ENCODE measurements at places on chromosomes 4 and X.
A peak's percentile ranks its signal among the peaks of the same experiment; 100 is the strongest.

DNA sequence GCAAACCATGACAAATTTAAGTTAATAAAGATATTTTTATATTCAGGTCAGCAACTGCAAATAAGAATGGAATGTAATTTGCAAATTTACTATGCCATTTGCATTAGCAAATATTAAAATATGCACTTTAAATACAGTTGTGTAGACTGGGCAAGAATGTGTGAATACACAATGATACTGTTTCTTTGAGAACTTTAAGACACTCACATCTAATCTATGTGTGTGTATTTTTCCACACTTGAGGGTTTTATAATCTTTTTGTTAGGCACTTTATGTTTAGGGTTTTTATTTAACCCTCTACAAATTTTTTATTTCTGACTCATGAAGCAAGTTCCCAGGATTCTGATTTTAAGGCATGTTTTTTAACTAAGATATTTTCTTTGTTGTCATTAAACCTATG is 23.9 kb upstream of the NDNF start:
- DNase-seq: no peak

DNA sequence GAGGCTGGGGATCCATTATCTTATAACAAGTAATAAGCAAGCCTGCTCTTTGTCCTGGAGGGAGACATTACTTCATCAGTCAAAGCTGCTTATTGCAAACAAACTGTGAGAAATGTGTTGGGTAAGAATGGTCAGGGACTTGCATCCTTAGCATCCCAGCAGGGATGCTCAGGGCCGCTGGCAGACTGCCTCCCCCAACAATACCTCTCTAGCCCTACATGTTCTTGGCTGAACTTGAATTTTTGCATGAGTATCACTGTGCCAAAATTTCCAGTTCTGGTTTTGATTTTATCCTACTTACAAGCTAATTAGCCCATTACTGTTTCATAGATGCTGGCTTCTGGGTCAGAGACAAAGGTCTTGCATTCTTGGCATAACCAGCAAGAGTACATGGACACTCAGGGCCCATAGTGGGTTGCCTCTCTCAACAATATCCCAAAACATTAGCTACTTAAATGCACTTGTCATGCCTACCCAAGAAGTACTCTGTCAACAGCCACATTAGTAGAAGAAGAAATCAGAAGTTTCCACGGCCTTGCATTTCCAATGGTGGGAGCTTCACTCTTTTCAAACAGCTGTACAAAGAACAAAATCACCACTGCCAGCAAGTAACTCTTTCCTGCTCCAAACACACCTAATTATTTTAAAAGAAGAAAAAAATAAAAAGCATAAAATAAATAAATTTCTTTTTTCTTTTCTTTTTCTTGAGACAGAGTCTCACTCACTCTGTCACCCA is 41.9 kb upstream of the NEUROG2 start:
- peak; percentile 74 for DNase-seq

DNA sequence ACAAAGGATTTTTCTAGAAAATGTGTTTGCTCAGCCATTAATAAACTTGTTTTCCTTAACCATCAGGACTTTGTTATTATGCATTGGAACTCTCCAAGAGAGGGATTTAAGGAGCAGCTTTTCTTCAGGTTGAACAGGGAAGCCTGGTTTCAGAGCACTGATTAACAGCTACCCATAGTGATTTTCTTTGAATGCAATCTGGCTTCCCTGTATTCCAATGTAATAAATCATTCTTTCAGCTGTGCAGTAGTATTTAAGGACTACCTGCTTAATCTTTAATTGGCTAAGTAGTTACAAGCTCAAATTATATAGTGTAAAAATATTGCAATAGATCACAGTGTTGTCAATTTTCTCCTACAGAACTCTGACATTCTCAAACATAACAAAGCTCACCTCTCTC is 77.5 kb downstream of the TMEM156 start:
- DNase-seq: no peak

DNA sequence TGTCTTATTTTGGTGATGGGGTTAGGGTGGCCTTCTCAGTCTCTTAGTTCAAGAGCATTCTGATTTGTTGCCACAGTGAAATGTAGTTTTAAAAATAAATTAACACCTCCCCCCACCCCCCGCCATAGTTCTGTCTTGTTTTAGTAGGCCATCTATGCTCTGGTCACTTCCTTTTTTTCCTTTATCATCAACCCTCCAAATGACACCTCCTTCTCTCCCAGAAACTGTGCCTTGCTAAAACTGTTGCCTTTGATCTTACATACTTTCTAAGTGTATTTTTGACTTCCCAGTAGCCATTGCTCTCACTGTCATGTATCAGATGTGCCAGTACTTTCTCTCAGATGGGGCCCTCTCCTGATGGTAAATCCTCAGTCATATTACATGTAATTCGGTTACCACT is 14.5 kb upstream of the NDUFC1 start:
- no peak for DNase-seq

DNA sequence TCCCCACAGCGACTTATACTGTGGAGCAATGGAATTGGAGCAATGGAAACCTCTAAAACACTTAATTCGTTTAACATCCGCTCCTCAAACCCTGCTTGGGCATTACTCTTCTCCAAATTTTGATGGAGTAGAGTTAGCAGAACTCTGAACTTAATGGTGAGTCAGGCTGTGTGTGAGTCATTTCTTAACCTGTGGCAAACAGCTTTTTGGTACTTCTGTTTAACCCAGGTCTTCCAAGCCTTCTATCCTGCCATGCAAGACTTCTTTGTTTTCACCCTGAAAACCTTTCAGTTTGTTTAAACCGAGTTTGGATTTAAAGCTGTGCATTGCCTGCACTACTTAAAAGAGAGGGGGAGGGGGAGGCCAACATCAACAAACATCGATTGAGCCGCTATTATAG is 3.6 kb upstream of the AMOT start:
- no peak for DNase-seq

DNA sequence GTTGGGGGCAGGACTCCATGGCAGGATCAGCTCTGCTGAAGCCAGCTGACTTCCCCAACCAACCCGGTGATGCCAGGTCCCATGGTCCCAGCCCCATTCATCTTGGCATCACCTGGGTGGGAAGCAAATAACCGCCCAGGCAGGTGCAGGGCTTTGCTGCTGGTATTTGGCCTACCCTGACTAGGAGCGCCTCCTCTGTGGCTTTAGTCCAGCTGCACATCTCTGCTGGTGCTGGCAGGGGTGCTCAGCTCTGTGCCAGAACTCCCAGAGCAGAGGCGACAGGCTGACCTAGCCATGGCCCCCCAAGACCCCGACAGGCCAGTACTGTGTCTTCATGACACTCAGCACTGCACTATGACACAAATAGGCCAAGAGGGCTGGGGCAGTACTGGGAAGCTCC is 64.4 kb downstream of the STARD8 start:
- no peak for DNase-seq

GRCh38 chr4:169952236-169953002 is 73.8 kb downstream of the MFAP3L start:
- no peak for DNase-seq

- no peak for DNase-seq
Measured at GRCh38 chr4:140110542-140111215, 43.3 kb downstream of the MAML3 start.

DNA sequence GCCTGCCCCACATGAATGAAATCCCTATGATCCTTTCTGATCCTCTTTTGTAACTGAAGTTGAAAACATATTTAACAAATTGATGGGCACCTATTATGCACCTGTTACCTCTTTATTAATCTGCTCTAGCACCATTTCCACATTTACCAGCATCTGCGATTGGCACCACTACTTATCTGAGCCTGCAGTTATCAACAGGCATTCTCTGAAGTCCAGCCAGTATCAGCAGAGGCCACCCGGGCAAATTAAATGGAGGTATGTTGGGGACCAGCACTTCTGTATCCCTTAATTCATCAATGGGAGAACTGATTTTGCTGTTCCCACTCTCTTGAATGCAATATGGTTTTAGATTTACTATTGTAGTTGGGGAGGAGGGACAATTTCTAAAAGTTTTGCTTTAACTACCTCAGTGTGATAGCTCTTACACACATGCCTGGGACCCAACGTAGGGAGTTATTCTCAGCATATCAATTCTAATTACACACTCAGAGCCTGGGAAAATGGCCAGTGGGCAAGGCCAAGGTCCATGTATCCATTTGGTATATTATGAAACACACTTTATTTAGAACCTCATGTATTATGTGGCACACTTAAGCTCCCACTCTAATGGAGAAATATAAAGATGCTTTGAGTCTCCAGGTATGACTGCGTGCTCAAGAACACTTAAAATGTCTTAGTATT is 1927.1 kb upstream of the PCDH7 start:
- DNase-seq: no peak

DNA sequence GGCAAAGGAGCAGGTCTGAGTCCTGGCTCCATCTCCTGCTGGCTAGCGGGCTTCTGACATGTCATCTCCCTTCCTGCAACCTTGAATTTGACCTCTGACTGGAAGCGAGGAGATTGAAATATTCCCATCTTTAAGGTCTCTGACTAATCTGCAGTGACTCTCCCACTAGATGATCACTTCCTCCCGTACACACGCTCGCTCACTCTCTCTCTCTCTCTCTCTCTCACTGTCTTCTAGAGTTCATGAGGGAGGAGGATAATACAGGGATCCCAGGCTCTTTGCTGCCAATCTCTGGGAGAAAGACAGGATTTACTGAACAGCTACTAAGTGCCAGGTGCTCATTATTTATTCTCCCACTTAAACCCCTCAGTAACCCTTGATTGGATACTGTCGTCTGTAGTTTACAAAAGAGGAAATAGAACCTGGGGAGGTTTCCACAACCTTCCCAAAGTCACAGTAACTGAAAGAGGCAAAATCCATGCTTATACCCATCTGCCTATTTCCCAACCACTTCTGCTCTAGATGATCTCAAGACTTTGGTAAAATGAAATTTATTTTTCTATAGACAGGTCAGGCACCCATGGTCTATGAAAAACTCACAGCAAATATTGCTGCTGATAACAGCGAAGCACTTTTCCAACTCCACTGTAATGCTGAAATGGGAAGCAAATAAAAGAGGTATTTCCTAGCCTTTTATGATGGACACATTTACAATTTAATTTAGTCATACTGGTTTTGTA is 193.5 kb upstream of the C1QTNF7 start:
- peak; percentile 59 for DNase-seq

DNA sequence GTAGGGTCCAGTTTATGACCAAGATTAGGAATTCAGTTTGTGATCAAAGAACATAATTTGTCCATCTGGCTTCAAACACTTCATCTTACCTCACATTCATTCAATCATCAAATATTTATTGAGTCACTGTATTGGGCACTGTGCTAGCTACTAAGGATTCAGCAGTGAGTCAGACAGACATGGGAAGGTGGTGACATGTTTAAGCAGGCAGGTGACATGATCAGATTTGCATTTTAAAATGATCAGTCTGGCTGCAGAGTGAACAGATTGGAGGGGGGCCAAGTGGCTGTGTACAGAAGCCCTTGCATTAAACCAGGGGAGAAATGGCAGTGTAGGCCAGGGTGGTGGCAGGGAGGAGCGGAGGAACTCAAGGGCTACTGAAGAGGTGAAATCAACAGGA is 25.1 kb upstream of the APLN start:
- DNase-seq: no peak

DNA sequence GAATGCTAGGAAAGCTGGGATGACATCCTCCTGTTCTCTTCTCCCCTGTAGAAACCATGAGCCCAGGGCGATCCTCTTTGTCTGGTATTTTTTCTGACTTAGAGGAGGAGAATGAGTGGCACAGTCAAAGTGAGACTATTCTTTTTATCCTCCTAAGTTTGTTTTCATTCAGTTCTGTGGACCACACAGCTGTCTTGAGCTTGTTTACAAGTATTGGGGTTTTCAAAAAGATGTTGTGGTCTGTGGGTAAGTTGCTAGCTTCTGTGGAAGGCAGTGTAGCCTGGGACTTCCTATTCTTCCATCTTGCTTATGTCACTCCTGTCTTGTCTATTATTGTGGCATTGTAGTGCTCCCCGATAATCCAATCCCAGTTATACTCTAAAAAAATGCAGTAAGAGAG is 223.0 kb downstream of the PAPSS1 start:
- DNase-seq: no peak

- no peak for DNase-seq
Measured at GRCh38 chr4:48138936-48139335, 4.9 kb upstream of the TXK start.

DNA sequence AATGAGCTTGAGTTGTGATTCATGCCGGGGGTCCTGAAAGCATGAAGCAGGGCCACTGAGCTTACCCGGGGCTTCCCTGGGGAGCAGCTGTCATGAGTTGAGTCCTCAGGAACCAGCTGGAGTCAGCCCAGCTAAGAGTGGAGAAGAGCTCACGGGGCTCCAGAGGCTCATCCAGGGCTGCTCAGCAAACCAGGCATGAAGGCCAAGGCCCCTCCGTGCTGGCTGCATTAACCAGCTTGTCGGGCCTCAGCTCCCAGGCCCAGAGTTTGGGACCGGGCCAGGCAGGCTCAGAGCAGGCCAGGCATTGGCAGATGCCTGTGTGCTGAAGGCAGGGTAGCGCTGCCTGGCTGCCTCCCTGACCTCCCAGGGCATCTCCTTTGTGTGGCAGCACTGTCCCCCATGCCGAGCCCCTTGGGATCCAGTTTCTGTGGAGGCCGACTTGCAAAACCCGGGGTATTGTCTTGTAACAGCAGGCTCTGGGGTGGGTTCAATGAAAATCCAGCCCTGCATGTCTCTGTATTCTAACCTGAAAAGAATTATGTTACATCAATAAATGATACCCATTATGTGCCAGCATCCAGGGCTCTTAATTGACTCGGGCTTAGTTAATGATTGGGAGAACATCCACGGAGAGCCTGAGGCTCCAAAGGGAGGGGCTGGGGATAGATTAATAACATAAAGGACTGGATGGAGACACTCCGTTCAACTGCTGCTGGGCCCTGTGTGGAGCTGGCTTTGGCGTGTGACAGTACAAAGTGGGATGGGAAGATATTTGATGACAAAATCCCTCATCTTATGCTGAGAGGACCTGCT is 68.0 kb upstream of the MSX1 start:
- DNase-seq: no peak

GRCh38 chrX:10197279-10198210 is 40.8 kb downstream of the CLCN4 start:
- DNase-seq: no peak

DNA sequence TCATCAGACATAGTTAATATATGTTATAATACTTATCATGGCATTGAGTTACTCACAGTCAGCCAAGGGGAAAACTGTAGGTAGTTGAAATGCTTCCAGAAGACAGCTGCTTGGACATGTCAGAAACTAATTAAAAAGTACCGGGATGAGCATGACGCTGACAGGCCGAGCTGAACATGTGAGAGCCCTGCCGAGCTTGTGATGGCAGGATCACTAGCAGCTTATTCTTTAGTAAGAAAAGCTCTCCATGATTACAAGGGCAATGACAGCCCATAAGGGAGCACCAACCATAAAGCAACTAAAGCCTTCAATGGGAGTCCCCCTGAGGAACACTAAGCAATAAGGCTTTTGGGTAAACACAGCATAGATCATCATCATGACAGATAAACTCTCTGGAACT is 435.6 kb downstream of the TLL1 start:
- no peak for DNase-seq

- peak; percentile 54 for DNase-seq
Measured at GRCh38 chr4:31929676-31930345, 1209.6 kb downstream of the PCDH7 start.

DNA sequence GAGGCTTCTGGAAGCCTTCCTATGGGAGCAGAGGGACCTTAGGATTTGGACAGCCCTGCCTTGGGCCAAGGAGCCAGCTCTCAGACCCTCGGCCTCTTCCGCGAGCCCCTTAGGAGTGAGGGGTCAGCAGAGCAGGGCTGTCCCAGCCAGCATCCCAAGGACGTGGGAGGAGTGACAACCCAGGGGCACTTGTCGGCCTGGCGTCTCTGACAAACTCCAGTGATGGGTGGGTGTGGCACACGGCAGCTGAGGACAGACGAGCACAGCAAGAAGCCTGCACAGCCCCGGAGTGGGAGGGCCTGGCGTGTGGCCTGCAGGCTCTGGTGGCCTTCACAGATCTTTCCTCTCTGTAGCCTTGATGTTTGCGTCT is 11.6 kb upstream of the TNIP2 start:
- DNase-seq: no peak

Measured in fibroblast of gingiva (primary cell).